Ecto neural progenitor cell (in vitro differentiated cells): ENCODE measurements at places on chromosomes 1 and 21.

DNA sequence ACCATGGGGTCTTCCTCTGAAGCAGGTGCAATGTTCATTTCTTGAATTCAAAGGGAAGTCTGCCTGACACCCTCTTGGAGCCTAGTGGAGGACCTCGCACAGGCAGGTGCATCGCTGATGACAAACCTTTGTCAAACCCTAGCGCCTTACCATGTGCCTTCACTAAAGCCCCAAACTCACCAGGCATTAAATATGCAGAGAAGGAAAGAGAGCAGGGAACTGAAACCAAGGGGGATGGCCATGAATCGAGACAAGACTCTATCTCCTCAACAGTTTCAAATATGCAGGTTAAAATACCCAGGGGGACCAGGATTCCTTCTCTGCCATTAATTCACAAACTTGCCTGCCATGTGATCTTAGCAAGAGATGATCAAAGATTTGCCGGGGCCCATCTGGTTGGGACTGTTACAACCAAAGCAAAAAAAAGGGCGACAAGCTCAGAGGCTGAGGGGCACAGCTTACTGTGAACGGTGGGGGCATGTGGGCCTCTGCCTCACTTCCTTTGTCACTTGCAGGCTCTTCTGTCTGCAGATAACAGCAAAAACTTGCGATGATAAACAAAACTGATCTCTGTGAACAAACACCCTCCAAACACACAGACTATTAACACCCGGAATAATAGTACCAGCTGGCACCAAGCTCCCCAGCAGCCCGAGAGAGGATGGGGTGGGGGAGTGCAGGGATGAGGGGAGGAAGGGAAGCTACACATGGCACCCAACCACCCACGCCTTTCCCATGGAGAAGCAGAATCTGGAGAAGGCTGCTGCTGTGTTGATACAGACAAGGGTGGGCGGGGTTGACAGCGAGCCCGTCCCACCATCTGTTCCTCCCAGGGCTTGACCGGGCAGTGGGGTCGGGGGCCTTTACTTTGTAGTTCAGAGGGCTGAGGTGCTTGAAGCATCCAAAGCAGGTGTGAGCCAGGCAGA, 33.9 kb downstream of the TMEM63A start:
- DNase-seq: no peak

- no peak for DNase-seq
Measured at GRCh38 chr1:24779689-24780464, 34.6 kb downstream of the CLIC4 start.

DNA sequence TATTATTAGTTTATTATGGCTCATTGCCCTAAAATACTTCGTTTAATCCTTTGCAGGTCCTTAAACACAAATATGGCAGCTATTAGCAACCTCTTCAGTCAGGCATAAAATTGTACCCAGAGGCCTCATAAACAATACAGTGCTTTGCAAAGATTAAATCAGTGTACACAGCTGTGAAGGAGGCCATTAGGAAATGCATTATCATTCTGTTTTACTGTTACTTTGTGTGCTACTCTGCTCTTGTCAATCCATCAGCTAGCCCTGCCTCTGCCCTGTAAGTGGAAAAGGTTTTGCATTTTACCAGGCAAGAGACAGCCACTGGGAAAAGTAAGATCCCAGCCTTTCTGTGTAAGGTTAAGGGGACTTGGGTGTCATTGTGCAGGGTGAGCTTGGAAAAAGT, 415.7 kb upstream of the DAB1 start:
- no peak for DNase-seq

GRCh38 chr1:42430286-42431135, 25.3 kb downstream of the ZMYND12 start:
- DNase-seq: no peak

DNA sequence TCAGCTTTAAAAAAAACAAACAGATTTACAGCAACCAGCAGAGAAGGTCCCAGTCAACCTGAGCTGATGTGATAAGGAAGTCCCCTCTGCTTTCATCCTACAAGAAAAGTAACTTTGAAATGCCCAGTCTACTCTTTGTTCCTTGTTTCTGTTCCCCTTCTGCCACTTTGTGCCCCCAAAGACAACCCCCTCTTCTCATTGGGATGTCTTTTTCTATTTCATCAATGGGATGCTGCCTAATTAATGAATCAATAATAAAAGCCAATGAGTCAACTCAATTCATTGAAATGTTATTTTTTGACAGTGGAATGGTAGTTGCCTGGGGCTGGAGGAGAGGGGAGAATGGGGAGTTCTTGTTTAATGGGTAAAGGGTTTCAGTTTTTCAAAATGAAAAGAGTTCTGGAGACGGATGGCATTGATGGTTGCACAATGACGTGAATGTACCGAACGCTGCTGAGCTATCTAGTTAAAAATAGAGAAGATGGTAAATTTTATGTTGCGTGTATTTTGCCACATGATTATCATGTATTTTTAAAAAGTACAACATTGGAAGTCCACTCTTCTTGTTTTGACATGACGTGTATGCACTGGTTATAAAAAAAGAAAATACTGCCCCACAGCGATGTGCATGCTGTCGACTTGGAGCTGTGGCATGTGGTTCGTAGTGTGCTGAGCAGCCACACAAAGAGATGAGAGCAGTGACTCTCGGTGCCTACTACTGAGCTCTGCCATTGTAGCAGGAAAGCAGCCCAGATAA, 22.4 kb upstream of the PADI2 start:
- no peak for DNase-seq

GRCh38 chr1:161491472-161491871, 13.8 kb upstream of the FCGR2A start:
- no peak for DNase-seq

GRCh38 chr1:10765304-10765703, 31.1 kb downstream of the CASZ1 start:
- no peak for DNase-seq

DNA sequence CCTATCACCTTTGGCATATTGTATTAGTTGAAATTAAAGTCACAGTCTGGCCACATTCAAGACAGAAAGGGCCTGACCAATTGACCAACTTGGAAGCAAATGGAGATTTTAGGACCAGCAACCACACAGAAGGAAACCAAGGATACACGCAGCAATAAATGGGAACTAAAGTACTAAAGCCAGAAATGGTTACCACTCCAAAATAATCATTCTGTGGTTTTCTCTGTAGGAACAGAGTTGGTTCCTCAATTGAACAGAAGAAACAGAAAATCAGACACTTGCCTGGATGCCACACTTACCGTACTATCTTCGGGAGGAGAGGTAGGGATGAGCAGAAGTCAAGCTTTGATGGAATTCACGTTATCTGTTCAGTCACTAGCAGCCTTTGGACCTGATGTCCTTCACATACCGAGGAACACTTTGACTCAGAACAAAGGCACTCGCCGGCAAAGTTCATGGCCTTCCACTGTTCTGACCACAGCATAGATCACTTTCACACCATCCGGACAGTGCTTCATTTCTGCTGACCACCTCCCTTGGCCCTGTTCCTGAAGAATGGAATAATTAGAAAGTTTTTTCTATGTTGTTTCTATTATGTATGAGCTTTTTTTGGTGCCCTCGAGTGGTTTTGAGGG, 96.9 kb downstream of the LPAR3 start:
- DNase-seq: no peak

DNA sequence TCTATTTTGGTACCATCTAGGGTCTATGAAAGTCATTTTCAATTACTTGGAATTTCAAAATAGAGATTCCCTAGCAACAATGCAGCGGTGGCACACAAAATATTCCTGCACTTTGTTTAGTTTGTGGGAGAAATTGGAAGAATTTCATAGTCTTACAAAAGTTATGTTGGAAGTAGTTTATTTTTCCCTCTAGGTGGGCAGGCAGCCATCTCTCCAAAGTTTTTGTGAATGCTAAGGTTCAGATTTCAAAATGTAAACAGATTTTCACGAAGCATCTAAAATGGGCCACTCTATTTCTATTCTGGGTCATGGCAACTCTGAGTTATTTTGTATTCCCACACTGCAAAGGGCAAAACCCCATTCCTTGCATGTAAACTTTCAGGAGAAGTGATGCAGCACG, 8.0 kb downstream of the SMCP start:
- DNase-seq: no peak

DNA sequence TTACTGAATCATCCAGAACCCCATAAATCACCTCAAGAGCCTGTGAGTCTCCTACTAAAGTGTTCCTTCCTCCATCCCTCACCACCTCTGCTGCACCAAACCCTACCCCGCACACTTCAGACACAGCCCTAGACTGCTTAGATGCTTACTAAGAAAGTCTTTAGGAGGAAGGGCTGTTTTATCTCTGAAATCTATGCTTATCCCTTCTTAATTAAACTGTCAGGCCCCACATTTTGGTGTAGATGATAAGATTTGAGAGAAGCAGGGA, 216.8 kb upstream of the SGIP1 start:
- no peak for DNase-seq

GRCh38 chr1:39539252-39539790, 37.3 kb downstream of the PABPC4 start:
- peak; percentile 79 for DNase-seq

- no peak for DNase-seq
Measured at GRCh38 chr1:3187415-3188149, 118.6 kb downstream of the PRDM16 start.

GRCh38 chr1:61490924-61491323, 234.0 kb downstream of the TM2D1 start:
- no peak for DNase-seq

GRCh38 chr21:36690628-36691554, 8.0 kb upstream of the SIM2 start:
- DNase-seq: no peak

GRCh38 chr1:18641005-18641941, 10.6 kb downstream of the PAX7 start:
- peak; percentile 70 for DNase-seq

GRCh38 chr1:61472876-61473275, 252.1 kb downstream of the TM2D1 start:
- no peak for DNase-seq

GRCh38 chr1:113194846-113195830, 122.1 kb downstream of the LRIG2 start:
- DNase-seq: no peak

GRCh38 chr1:88956003-88956402, 36.4 kb downstream of the KYAT3 start:
- DNase-seq: no peak

- DNase-seq: no peak
Measured at GRCh38 chr1:51669272-51669671, 52.4 kb downstream of the OSBPL9 start.

GRCh38 chr21:32393677-32394001, 827 bp upstream of the URB1 start:
- no peak for DNase-seq

- DNase-seq: no peak
Measured at GRCh38 chr1:12141163-12141850, 25.5 kb upstream of the TNFRSF1B start.

GRCh38 chr1:232837087-232837486, 31.9 kb downstream of the MAP10 start:
- no peak for DNase-seq

DNA sequence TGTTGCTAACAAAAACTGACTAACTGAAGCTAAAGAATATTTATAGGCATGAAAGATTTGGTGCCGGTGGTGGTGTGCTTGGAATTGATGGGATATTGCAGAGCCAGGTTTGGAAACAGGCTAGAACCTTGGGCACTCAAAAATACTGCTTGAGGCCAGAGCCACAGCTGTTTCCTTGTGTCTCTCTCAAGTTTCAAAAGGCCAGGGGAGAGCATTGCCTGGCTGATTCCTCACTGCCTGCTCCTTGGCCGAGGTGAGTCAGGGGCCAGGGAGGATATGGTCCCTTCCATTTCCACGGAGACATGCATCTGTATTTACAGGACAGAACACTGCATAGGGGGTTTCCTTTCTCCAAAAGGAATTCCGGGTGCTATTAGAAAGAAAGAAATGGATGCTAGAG, 36.1 kb upstream of the IVNS1ABP start:
- no peak for DNase-seq

DNA sequence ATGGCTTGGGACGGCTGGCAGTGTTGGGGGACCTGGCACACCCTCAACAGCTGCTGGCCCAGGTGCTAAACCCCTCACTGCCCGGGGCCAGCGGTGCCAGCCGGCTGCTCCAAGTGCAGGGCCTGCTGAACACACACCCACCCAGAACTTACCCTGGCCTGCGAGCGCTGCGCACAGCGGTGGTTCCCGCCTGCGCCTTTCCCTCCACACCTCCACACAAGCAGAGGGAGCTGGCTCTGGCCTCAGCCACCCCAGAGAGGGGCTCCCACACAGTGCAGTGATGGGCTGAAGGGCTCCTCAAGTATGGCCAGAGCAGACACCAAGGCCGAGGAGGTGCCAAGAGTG, 67.9 kb downstream of the FMO4 start:
- DNase-seq: no peak

GRCh38 chr1:226687426-226687825, 51.7 kb downstream of the ITPKB start:
- no peak for DNase-seq

DNA sequence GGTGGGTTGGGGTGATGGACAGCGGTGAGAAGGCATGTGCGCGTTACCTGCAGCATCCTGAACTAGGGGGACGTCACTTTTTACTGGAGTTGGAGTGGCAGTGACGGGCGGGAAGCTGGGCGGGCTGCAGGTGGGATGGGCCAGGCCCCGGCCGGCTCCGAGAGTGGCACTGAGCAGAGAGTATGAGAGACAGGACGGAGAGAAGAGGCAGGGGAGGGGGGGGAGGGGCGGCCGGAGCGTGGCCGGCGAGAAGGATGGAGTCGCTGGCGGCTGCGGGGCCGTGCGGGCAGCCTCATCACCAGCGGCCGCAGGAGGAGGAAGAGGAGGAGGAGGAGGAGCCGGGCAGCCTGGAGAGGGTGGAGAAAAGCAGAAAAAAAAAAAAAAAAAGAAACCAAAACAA, 154.5 kb downstream of the CASZ1 start:
- no peak for DNase-seq

- DNase-seq: no peak
Measured at GRCh38 chr1:47776667-47777131, 220.5 kb downstream of the TRABD2B start.

- DNase-seq: no peak
Measured at GRCh38 chr1:207672522-207673130, 27.7 kb downstream of the CR1L start.

GRCh38 chr1:59971464-59971911, 44.9 kb upstream of the CYP2J2 start:
- peak; percentile 83 for DNase-seq

- no peak for DNase-seq
Measured at GRCh38 chr1:104636581-104636980, 886.9 kb downstream of the AMY1C start.

DNA sequence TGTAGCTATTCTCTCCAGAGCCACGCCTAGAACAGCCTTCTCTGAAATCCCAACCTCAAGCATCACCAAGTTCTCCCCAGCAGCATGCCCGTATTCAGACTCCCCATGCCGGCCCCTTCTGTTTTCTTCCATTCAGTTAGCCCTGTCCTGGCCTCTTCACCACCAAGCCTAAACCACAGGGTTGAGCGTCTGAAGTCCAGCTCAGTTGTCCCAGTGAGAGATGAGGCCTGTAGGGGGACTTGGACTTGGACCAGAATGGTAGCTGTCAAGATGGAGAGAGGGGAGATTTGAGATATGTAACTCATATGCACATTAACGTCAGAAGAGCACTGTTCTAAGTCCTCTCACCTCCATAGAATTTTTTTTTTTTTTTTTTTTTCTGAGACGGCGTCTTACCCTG, 5.5 kb upstream of the TMEM54 start:
- DNase-seq: no peak

- DNase-seq: no peak
Measured at GRCh38 chr1:247496581-247497285, 38.8 kb upstream of the OR2B11 start.
